ENCODE measurements at places on chromosomes 11 and 22.

DNA sequence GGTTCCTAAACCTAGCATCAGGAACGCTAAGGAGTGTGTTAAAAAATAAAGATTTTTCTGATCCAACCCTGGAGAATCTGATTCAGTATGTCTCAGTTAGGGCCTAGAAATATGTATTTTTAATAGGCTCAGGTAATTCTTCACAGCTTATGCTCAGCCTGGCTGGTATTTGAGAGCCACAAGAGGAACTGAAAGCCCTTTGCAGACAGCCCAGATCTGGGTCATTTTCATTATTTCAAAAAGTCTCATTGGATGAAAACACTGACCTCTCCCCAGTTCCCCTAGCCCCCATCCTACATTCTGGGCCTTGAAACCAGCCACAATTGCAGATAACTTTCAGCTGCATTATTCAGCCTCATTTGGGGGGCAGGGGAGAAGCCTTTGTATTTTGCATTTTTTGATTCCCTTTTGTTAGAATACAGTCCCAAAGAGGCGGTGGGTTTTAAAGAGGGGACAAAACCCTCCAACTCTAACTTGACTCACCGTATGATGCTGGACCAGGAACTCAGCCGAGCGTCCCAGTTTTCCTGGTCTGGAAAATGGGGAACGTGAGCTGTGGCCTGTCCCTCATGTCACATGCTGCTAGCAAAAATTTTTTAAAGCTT, 66.0 kb upstream of the LARGE1 start:
- no peak for DNase-seq

- DNase-seq = no peak
Observed at GRCh38 chr11:20739107-20739506, 69.7 kb downstream of the NELL1 start.

GRCh38 chr11:60367896-60368295, 10.4 kb upstream of the MS4A7 start:
- DNase-seq = no peak

GRCh38 chr22:50624347-50625130, 3.4 kb downstream of the ARSA start:
- DNase-seq = no peak

DNA sequence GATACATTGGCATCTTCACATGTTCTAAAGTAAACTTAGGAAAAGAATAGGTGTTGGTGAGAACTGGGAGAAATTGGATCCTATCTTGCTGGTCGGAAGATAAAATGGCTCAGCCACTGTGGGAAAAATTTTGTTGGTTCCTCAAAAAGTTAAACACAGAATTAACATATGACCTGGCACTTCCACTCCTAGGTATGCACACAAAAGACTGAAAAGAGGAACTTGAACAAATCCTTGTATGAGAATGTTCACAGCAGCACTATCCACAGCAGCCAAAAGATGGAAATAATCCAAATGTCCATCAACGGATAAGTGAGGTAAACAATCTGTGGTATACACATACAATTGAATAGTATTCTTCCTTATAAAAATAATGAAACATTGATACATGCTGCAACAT, 4.8 kb upstream of the TPH1 start:
- no peak for DNase-seq

GRCh38 chr11:117523680-117524079, 196.0 kb downstream of the CEP164 start:
- DNase-seq = no peak

GRCh38 chr11:40119661-40120060, 1339.8 kb downstream of the LRRC4C start:
- DNase-seq = no peak

DNA sequence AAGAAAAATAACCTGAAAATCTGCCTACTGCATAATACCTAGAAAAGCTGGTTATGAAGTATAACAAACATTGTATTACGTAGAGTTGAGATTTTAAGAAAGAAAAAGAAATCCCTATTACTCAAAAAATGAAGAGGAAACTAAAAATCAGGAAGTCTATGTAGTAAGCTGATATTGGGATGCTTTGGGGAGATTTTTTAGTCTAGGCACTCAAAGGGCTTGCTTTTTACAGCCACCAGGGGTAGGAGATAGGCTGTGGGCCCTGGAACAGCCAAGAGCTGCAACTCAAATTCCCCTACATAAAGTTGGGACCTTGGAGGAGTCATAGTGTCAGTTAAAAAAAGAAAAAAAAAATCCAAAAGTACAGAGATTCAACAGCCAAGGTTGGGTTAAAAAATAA, 90.4 kb downstream of the RELT start:
- no peak for DNase-seq

DNA sequence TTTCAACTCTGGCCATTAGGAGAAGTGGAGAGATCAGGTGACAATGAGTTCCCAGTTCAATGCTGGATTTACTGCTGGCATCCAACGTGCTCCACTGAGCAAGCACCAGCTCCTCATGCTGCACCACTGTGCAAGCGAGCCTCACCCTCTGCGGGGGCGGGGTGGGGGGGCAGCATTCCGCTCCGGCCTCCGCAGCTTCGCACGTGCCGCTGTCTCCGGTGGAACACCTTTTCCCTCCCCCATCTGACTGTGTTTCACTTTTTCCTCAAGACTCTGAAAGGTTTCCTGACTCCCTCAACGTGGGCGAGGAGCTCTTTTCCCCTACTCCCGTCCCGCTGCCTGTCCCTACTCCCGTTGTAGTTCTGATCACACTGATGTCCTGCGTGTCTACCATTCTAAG, 835 bp upstream of the RHOD start:
- no peak for DNase-seq

GRCh38 chr11:58919561-58919960, 19.7 kb upstream of the GLYATL1 start:
- no peak for DNase-seq

GRCh38 chr22:50420581-50420980, 54.3 kb downstream of the SBF1 start:
- DNase-seq = no peak

DNA sequence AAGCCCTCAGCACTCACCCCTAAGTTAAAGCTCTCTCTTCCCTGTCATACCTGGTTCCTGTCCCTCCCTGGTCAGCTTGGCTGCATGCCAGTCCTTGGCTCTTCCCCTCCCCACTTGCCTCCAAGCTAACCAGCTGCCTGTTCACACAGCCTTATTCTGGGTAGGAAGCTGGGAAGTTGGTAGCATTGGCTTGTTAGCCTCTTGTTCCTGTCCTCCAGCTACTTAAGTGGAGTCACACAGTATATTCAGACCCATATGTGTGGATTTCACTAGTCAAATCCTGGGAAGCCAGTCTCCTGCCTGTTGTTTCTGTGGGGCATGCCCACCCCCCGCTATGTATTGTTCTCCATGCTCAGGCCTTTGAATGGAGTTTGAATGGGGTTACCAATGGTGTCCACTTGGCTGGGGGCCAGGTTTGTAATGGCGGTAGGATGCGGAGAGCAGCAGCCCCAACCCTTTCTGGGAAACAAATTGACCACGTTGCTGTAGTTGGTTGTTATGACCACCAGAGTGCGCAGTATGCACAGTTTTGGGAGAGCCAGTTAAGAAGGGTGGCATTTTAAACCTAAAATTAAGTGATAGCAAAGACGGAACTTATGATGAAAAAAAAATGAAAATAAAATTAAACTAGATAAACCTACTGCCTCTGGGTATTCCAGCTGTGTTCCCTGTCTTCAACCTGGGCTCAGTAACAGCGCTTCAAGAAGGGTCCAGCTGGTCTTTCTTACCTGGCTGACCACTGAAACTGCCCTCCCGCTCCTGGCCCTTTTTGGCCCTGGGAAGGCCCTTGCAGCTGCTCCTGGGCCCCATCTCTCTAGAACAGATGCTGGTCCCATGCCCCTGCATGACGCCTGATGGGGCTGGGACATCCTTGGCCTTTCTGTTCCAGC, 10.7 kb upstream of the RPS3 start:
- peak; percentile 69 for DNase-seq

DNA sequence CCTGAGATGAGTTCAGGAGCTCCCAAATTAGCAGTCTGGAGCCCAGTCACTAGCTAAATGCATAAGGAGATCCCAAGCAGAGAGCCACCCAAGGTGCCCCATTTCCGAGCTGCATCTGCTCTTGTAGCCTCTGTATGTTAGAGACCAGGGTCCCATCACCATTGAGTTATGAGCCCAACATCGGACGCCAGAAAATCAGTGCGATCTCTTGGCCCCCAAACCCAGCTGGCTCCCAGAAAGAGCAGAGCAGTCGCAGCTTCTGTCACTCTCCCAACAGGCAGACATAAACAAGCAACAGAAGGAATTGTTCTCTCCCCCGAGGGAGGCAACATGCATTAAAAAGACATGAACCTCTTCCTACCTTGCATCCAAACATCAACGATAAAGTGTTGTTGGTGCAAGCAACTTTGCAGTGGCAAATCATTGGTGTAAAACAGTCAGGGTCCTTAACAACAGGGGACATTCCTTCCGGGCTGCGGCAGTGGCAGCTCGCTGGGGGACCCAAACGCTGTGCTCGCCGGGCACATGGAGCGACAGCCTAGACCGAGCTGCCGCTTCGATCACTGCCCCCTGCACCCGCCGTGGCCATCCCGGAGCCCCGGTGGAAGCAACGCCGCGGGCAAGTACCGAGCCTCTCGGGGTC, 907.1 kb downstream of the DLG2 start:
- DNase-seq = no peak

DNA sequence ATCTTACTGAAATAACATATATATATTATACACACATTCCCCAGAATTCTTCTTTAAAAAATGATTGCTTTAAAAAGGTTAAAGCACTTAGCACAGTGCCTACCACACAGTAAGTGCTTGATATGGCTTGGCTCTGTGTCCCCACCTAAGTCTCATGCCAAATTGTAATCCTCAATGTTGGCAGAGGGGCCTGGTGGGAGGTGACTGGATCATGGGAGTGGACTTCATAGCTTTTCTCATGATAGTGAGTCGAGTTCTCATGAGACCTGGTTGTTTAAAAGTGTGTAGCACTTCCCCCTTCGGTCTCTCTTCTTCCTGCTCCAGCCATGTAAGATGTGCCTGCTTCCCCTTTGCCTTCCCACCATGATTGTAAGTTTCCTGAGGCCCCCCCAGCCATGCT, 6.2 kb downstream of the CRYAB start:
- DNase-seq = no peak

- DNase-seq = no peak
Observed at GRCh38 chr11:72349616-72350218, 84.6 kb downstream of the CLPB start.

DNA sequence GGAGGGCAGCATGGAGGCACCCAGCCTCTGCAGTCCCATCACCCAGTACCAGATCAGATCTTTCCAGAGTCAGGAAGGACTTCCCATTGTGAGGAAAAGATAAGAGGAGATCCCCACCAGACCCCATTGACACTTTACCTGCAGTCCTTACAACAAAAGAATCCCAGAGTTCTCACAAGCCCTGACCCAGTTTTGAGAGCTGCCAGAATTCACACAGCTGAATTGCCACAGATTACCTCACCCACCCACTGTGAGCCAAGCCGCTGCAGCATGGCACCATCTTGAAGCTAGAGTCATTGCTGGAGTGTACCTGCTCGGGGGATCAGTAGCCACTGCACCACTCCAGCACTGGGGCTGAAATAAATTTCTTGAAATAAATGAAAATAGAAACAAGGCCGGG, 91.8 kb upstream of the UBASH3B start:
- no peak for DNase-seq

GRCh38 chr11:82776377-82776776, 42.7 kb upstream of the FAM181B start:
- no peak for DNase-seq

DNA sequence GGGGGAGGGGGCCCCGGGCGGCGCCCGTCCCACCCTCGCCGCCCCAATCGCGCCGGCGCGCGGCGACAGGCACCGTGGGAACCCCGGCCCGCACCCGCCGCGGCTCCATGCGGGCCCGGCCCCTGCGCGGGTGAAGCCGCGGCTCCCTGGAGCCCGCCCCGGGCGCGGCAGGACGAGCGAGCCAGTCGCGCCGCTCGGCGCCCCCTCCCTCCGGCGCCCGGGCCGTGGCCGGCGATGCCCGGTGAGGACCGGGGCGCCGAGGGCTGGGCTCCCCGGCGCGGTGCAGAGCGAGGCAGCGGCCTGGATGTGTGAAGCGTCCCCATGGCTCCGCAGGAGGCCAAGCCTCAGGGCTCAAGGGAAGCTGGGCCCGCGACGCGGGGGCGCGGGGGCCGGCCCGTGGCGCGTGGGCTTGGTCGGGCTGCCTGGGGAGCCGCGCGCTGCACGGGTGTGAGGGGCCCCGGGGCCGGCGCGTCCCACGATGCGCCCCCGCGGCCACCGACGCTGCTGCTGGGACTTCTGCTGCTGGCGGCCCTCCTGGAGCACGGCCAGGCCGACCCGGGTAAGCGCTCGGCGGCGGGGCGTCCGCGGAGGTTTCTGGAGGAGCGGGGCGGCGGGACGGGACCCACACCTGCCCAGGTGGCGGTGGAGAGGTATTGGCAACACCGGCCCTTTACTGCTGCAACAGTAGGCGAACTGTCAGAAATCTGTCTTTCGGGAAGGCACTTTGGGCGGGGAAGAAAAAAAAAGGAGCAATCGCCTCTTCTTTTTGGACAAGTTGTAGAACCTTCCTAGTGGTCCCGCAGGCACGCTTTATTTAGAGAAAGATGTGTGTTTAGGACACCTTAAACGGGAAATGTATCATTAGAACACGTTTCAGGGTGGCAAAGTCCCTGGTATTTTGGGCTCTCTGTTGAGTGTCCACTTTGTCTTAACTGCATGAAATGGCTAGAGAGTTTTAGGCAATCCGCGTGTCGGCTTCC, 119.4 kb downstream of the HIPK3 start:
- no peak for DNase-seq

DNA sequence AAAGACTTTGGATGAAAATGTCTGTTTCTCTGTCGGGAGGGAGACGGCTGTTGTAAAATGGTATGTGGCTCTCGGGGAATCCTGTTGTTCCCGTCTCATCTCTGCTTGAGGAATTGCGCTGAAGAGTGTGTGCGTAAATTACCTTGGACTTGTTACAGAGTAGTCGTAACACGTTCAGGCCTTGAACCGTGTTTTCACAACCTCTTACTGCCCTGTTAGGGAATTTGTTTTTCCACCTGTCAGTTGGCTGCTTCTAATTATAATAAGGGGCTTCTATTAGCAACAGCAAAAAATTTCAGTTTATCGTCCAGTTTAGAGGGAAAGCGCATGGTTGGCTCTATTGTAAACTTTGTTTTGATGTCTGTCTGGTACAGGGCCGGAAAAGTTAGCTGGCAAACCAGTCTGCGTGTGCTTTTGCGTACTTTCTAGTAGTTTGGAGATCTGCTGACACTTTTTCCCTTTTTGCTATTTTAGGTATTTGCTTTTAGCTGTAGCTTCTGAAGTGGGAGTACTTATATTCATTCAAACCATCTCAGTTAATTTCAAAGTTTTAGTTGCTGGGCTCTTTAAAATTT, 1.5 kb downstream of the HIPK3 start:
- no peak for DNase-seq

DNA sequence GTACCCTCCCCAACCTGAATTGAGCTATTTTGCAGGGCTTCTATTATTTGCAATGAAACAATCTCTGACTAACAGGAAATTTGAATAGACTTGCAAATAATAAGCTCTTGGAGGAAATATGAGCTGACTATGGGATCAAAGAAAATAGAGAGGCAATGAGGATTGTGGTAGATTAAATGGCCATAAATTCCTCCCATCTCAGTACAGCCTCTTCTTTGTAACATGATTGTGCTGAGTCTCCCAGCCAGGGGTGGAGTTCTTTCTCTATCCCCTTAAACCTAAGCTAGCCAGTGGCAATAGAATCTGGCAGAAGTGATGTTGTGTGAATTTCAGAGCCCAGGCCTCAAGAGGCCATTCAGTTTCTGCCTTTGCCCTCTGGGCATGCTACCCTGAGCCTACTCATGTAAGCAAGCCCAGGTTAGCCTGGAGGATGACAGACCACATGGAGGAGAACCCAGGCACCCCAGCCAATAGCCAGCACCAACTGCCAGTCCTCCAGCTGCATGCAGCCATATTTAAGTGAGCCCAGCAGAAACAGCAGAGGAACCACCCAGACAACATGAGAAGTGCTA, 86.8 kb upstream of the TP53I11 start:
- no peak for DNase-seq

- DNase-seq = peak; percentile 8
Observed at GRCh38 chr11:3128356-3129180, 36.5 kb downstream of the OSBPL5 start.

Data from activated naive CD4-positive, alpha-beta T cell treated with anti-CD3 and anti-CD28 coated beads, Interleukin-2, amount 50 U/mL, for 16 hours (primary cell).